Endothelial cell of umbilical vein (primary cell): ENCODE measurements at places on chromosomes 5 and 9. TPM values are rescaled to one million over a fixed set of nuclear protein-coding genes. Genes with fewer than 3 reads are reported as not detected.

Gene SPATA31D4
- not detected in 2 replicates for total RNA-seq

Gene ADCY2
- total RNA-seq: not detected in 2 replicates

Gene EIF4EBP3
- 7.6 and 8.8 TPM in 2 replicates for total RNA-seq

Gene GDA
- not detected in 2 replicates for total RNA-seq

Gene AKNA
- total RNA-seq: 19.9 and 22.4 TPM in 2 replicates

Gene DAB2IP
- total RNA-seq: 48.4 and 53.6 TPM in 2 replicates

Gene MCTP1
- 203 and 307 TPM in 2 replicates for total RNA-seq

Gene LMBRD2
- 5.2 and 6.6 TPM in 2 replicates for total RNA-seq

Gene KIF12
- 0.51 and 0.97 TPM in 2 replicates for total RNA-seq

Gene OBP2A
- total RNA-seq: not detected in 2 replicates

Gene NADK2
- total RNA-seq: 18.2 and 20.3 TPM in 2 replicates

Gene SLC46A2
- not detected in 2 replicates for total RNA-seq

Gene PCDHB11
- total RNA-seq: 0.16 and 0.18 TPM in 2 replicates

Gene CTXN3
- total RNA-seq: not detected in 2 replicates

Gene PTGDS
- not detected in 2 replicates for total RNA-seq

Gene VPS13A
- total RNA-seq: 29.8 and 33.3 TPM in 2 replicates

Gene AUH
- 9.2 and 10.7 TPM in 2 replicates for total RNA-seq
